Muscle of leg (tissue), 16 donors: ENCODE measurements at places on chromosomes 2 and 18. TPM values are rescaled to one million over a fixed set of nuclear protein-coding genes. Genes with fewer than 3 reads are reported as not detected.

SLC14A1 gene
- 1.3 TPM for total RNA-seq

ERMN gene
- 0.04 TPM for total RNA-seq

IL1A gene
- not detected for total RNA-seq

RMC1 gene
- 9.7 TPM for total RNA-seq

SP9 gene
- total RNA-seq, result 0.13 TPM

DYNAP gene
- not detected for total RNA-seq

SLC23A3 gene
- 1.5 TPM for total RNA-seq

HOXD8 gene
- 13.9 TPM for total RNA-seq

DPYSL5 gene
- 10.0 TPM for total RNA-seq

DES gene
- total RNA-seq, result 2,854 TPM

MYO5B gene
- total RNA-seq, result 0.98 TPM

KCNG3 gene
- 0.09 TPM for total RNA-seq

KATNAL2 gene
- 5.0 TPM for total RNA-seq

INHBB gene
- 0.44 TPM for total RNA-seq

DGKD gene
- total RNA-seq, result 14.7 TPM

KIAA2012 gene
- total RNA-seq, result 0.31 TPM

ZNF516 gene
- 26.6 TPM for total RNA-seq

LCT gene
- not detected for total RNA-seq

PSMA8 gene
- total RNA-seq, result not detected

NIFK gene
- total RNA-seq, result 66.4 TPM

PCARE gene
- total RNA-seq, result 0.09 TPM
